ENCODE measurements at places on chromosomes 7 and 10.

GRCh38 chr7:44935583-44935982 is 43.2 kb downstream of the MYO1G start:
- no peak for DNase-seq

GRCh38 chr7:102415685-102416225 is 17.6 kb upstream of the ORAI2 start:
- DNase-seq, result no peak

DNA sequence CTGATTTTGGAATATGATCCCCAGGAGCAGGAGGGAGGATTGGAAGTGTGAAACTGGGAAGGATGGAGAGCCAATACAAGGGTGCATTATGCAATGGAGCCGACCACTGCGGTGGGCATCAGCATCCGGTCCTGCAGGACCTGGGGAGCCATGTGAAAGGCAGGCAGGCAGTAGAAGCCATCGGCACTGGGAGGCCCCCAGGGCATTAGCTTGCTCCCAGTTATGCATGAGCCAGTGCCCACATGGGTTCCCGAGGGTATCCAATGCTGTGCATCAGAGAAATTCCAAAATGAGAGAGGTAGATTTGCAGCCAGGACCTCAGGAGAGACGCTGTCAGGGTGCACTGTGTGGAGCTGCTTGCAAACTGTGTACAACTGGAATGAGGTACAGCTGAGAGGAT is 8.7 kb upstream of the KCP start:
- no peak for DNase-seq

DNA sequence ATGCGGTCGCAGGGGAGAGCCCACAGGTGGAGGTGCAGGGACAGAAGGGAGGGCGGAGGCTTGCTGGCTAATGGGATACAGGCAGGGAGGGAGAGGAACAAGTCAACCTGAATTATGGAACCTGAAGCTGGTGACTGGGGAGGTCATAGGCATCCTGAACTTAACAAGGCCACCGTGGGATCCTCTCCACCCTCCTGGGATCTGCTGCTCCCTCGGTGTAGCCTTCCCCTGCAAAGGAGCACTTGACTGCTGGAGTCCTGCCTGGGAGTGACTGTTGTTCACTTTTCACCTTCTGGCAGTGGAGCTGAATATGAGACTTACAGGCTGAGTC is 223.1 kb downstream of the GFRA1 start:
- no peak for DNase-seq

GRCh38 chr10:101617824-101618568 is 29.9 kb downstream of the DPCD start:
- DNase-seq, result no peak

GRCh38 chr10:117350909-117351308 is 24.3 kb downstream of the PDZD8 start:
- DNase-seq, result no peak

- DNase-seq, result no peak
Measured at GRCh38 chr10:5344746-5345145, 20.0 kb upstream of the UCN3 start.

GRCh38 chr10:133336577-133337369 is at the start of gene CALY:
TSS of gene CALY (minus strand) at chr10:133336896. CDS start at chr10:133328989, 7,907 bp downstream.
- peak; percentile 80 for DNase-seq

DNA sequence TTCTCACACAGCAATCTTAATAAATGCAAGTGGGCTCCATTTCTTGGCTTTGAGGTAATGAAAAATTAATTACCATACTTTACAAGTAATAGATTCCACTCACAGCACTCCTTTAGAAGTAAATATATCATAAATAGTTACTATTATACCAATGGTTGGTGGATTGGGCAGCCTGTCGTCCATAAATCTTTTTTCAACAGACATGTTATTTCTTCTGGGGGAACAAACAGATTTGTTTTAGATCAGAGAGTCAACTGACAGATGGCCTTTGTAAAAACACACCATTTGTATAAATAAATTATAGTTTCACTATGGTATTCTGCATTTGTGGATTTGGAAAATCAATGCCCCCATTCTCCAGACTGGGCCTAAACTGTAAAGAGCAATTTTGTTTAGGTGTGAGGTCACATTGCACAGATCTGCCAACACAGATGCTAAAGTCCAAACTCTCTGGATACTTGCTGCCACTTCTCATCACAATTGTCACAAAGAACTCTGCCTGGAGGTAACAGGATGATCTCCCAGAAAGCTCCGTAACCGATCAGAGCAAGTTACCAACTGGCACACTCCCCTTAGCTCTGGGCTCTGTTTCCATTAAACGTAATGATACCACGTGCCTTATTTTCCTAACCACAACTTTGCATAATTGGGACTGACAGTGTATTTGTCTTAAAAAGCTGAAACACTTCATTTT is 4.5 kb upstream of the MACROH2A2 start:
- DNase-seq, result peak; percentile 11

GRCh38 chr10:28560617-28561016 is 27.7 kb downstream of the WAC start:
- no peak for DNase-seq

DNA sequence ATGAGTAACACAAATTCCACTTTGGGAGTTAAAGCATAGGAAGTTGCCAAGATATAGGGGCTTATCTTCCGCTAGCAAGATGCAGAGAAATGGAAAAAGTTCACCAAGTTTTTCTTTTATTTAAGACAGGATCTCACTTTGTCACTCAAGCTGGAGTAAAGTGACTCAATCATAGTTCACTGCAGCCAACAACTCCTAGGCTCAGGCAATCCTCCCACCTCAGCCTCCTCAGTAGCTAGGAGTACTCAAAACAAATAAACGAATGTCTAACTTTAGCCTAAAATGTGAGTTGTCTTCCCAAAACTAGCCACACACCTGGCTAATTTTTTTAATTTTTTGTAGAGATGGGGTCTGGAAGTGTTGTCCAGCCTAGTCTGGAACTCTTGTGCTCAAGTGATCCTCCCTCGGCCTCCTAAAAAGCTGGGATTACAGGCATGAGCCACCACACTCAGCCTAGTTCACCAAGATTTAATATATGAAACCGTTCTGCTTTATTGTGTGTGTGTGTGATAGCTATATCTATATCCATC is 9.9 kb downstream of the VIM start:
- DNase-seq, result no peak
